ENCODE measurements at places on chromosomes 2 and 18. TPM values are rescaled to one million over a fixed set of nuclear protein-coding genes. Genes with fewer than 3 reads are reported as not detected.

Gene OXER1
- polyA plus RNA-seq: 9.8 TPM

Gene IL1R1
- 107 TPM for polyA plus RNA-seq

Gene RAB6C
- polyA plus RNA-seq: 0.18 TPM

Gene DNAH6
- polyA plus RNA-seq: 5.1 TPM

Gene CCNYL1
- polyA plus RNA-seq: 18.8 TPM

Gene NEUROD1
- polyA plus RNA-seq: 1.3 TPM

Gene EVX2
- not detected for polyA plus RNA-seq

Gene DDX18
- 83.4 TPM for polyA plus RNA-seq

Gene HTR2B
- polyA plus RNA-seq: 0.46 TPM

Gene SNTG2
- 0.31 TPM for polyA plus RNA-seq

Gene GIGYF2
- 61.1 TPM for polyA plus RNA-seq

Gene NEB
- polyA plus RNA-seq: 7.4 TPM

Gene IL36RN
- polyA plus RNA-seq: 0.14 TPM

Gene FLACC1
- polyA plus RNA-seq: 5.0 TPM

Gene GCKR
- polyA plus RNA-seq: 0.57 TPM

Gene IGFBP5
- polyA plus RNA-seq: 108 TPM

Gene DBI
- 160 TPM for polyA plus RNA-seq

Gene KCNJ13
- 5.3 TPM for polyA plus RNA-seq

Gene CDH20
- 0.48 TPM for polyA plus RNA-seq

Gene CYS1
- polyA plus RNA-seq: 17.4 TPM

Gene RBM45
- 22.4 TPM for polyA plus RNA-seq

Gene HTRA2
- polyA plus RNA-seq: 31.8 TPM

Gene CENPA
- polyA plus RNA-seq: 14.5 TPM

Gene MOGAT1
- not detected for polyA plus RNA-seq

Gene TUBB8B
- 0.36 TPM for polyA plus RNA-seq

Gene NGEF
- 0.93 TPM for polyA plus RNA-seq

Gene CPLX4
- polyA plus RNA-seq: not detected

Gene BCL2
- 11.1 TPM for polyA plus RNA-seq
